ENCODE measurements at places on chromosomes 2 and 18.

DNA sequence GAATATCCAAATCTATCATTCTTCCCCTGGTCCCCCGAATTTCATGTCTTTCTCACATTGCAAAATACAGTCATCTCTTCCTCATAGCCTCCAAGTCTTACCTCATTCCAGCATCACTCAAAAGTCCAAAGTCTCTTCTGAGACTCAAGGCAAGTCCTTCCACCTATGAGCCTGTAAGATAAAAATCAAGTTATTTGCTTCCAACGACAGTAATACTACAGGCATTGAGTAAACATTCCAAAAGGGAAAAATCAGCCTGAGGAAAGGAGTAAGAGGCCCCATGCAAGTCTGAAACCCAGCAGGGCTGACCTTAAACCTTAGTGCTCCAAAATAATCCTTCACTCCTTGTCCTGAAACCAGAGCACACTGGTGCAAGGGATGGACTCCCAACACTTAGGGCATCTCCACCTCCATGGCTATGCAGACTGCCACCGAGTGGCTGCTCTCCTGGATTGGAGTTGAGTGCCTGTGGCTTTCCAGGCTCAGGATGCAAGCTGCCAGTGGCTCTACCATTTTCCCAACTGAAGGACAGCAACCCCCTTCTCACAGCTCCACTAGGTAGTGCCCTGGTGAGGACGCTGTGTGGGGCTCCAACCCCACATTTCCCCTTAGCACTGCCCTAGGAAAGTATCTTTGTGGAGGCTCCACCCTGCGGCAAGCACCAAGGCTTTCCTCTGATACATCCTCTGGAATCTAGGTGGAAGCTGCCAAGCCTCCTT lies 16.3 kb downstream of the DTNA start:
- DNase-seq: no peak

DNA sequence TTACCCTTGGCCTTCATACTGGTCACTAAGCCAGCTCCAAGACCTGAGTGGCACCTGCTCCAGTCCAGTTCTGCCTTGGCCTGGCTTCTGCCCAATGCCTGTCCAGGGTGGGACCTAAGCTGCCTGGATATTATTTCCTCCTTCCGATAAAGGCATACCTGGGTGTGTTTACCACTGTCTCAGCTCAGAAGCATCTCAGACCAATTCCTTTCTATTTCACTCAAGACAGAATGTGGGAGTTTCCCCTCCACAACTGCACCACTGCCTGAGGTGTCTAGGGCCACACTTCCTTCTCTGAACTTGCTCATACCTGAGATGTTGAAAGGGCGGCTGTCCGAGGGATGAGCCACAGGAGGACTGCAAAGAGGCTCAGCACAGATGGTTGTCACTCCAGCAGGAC lies 18.4 kb upstream of the CAB39 start:
- no peak for DNase-seq

- DNase-seq: no peak
Observed at GRCh38 chr2:238484522-238485452, 58.1 kb downstream of the ASB1 start.

DNA sequence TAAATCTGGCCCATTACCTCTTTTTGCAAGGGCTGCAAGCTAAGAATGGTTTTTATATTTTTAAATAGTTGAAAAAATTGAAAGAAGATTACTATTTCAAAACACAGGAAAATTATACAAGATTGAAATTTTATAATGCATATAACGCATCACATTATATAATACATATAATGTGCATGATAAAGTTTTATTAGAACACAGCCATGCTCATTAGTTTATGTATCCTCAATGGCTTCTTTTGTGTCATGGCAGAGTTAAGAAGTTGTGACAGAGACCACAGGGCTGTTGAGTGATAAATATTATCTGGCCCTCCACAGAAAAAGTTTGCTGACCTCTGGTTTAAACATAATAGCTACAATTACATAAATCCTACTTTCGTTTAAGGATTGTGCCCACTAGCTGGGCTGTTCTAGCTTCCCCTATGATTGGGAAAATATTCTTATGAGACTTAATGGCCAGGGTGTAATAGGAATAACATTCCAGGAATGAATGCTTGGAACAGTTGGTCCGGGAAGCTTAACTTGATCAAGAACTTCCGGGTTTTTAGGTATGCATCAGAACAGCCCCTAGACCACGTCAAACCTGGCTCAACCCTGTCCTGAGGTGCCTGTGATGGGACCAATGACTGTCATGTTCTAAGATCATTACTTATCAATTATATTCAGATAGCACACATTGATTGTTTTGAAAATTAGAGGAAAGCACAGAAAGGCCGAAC lies 98.7 kb upstream of the LPIN2 start:
- no peak for DNase-seq

GRCh38 chr2:205461169-205461568 lies 221.1 kb upstream of the NRP2 start:
- DNase-seq: no peak

- peak; percentile 94 for DNase-seq
Observed at GRCh38 chr18:80249217-80250093, 2.1 kb upstream of the PARD6G start.

DNA sequence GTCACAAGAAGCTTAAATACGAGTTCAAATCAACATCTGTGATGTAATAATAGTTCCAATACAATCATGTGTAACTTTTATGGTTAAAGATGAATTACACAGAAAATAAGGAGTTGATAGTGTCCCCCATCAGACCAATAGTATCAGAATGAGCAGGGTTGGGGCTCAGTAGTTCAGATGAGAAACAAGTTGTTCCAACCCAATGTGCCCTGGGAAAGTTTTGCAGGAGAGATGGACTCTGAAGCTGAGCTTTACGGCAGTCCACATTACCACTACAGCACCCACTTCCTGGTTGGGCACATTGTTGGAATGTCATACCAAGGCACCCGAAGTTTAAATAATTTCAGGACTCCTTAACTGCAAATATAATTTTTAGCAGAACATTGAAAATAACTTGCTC lies 12.1 kb upstream of the CXCR4 start:
- no peak for DNase-seq

GRCh38 chr2:72014831-72015230 lies 132.8 kb downstream of the CYP26B1 start:
- DNase-seq: no peak

DNA sequence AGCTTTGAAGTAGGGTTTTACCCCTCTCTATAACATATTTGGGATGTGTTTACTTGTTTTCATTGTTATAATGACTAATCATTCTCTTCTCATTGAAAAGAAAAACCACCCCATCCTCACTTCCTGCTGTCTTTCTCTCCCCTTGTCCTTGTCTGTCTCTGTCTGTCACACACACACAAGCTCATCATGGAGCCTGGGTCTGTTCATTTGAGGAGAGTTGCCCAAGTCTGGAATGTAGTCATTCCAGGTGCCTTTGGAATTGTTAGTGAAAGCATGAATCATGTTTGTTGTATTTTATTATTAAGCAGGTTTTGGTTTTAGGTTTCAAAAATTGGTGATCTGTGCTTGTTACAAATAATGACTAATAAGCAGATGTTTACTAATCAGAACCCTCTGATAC lies 133.5 kb upstream of the IL1R2 start:
- peak; percentile 62 for DNase-seq

All from keratinocyte (primary cell).